ENCODE measurements at places on chromosomes 3 and 15. TPM values are rescaled to one million over a fixed set of nuclear protein-coding genes. Genes with fewer than 3 reads are reported as not detected.

COL6A5 gene
- total RNA-seq = not detected

- H3K27me3 ChIP-seq = no peaks in the 10 kb centered on the region
- H3K4me1 ChIP-seq = no peaks in the 10 kb centered on the region
- H3K27ac ChIP-seq = no peak overlapping the region
- no peaks in the 10 kb centered on the region for H3K36me3 ChIP-seq
- no peak overlapping the region for H3K4me3 ChIP-seq
Measured at GRCh38 chr3:196169836-196170240, 41.4 kb downstream of the ZDHHC19 start.

SYNM gene
- total RNA-seq = 14.2 TPM

GRCh38 chr3:119778811-119779210, 3.1 kb upstream of the NR1I2 start:
- no peaks in the 10 kb centered on the region for H3K27me3 ChIP-seq
- DNase-seq = no peak
- H3K36me3 ChIP-seq = no peaks in the 10 kb centered on the region
- H3K4me1 ChIP-seq = no peaks in the 10 kb centered on the region
- no peak overlapping the region for H3K27ac ChIP-seq

DNA sequence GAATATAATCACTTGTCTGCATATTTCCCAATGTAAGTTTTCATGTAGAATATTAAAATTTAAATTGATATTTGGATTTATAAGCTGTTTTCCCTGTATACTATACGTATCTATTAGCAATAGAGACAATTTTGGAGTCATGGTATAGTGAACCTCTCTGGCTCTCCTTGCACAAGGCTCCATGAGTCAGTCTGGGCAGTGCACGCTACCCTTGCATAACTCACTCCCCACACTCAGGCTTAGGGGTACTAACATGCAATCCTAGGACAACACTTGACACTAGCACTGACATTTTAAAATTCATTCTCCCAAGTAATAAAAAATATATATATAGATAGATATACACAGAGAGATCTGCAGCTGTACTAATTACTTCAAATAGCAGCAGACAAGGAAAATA, 39.2 kb downstream of the SLC24A1 start:
- H3K4me1 ChIP-seq = no peaks in the 10 kb centered on the region
- no peak overlapping the region for H3K4me3 ChIP-seq
- no peaks in the 10 kb centered on the region for H3K27me3 ChIP-seq
- no peak overlapping the region for H3K27ac ChIP-seq
- peaks cover 34% of the 10 kb centered on the region for H3K36me3 ChIP-seq

DNA sequence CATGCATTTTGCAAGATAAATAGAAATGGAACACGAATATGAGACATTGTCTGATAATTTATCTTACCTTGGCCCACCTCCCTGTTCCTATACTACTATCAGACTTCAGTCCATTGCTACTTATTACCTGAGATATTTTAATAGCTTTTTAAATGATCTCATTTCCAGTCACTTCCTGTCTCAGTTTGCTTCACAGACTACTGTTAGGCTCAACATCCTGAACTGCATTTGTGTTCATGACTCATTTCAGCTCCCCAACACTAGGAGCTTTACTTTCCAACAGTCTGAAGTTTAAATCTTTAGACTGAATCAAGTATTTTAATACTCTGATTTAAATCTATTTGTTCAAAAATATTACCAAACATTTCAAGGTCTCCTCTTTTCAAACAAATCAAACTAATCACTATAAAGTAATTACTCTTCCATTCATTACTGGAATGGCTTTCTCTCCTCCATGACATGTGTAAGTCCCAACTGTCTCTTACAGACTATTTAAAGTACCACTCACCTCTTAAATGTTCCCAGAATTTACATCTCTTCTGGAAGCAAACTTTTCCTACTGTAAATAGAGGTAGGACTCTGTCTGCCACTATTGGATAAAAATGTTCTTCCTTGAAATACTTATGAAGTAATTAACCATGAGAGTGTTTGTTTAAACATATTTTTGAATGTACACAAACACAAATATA, 1277.6 kb downstream of the ZPLD1 start:
- H3K4me3 ChIP-seq = no peak overlapping the region
- no peaks in the 10 kb centered on the region for H3K27me3 ChIP-seq
- no peaks in the 10 kb centered on the region for H3K36me3 ChIP-seq
- H3K4me1 ChIP-seq = no peaks in the 10 kb centered on the region

DNA sequence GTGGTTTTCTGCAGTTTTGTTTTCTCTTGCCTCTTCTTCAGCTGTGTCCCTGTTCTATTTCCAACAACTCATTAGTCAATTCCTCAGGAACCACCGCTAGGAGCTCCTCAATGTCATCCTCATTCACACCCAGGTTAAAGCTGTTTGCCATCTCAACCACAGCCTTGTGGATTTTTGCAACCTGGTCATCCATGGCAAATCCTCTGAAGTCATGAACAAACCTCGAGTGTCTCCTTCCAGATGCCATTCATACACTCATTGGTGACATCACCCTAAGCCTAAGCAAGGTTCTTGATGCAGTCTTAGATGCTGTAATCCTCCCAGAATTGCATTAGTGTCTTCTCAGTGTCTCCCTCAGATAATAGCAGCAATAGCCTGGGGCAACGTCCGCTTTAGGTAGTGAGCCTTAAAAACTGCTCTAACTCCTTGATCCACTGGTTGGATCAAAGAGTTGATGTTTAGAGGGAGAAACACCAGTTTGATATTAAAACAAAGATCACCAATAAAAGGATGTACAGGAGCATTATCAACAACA, 31.5 kb upstream of the ZNF502 start:
- no peaks in the 10 kb centered on the region for H3K36me3 ChIP-seq
- H3K4me1 ChIP-seq = peaks cover 5% of the 10 kb centered on the region
- H3K27me3 ChIP-seq = no peaks in the 10 kb centered on the region
- no peak for DNase-seq
- H3K4me3 ChIP-seq = no peak overlapping the region
- no peak overlapping the region for H3K27ac ChIP-seq

CHDH gene
- 0.47 TPM for total RNA-seq

ACTR8 gene
- 37.7 TPM for total RNA-seq

DNA sequence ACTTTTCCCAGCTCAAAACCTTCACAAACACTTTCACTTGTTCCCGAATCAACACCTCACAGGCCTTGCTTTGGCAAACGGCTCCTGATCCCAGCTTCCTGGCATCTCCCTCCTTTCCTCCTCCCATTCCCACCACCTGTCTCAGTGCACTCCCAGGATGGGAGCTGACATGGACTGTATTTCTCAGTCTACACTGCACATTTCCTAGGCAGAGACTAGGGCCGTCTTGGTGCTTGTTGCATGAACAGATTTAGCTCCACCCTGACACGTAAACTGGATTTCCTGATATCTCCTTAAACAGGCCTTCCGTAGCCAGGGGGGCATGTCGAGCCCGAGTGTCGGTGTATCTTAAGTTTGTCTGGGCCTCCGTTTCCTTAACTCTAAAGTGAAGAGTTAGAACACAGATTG, 790 bp upstream of the WHAMM start:
- H3K4me1 ChIP-seq = peaks cover 29% of the 10 kb centered on the region
- DNase-seq = no peak
- no peaks in the 10 kb centered on the region for H3K27me3 ChIP-seq

DNA sequence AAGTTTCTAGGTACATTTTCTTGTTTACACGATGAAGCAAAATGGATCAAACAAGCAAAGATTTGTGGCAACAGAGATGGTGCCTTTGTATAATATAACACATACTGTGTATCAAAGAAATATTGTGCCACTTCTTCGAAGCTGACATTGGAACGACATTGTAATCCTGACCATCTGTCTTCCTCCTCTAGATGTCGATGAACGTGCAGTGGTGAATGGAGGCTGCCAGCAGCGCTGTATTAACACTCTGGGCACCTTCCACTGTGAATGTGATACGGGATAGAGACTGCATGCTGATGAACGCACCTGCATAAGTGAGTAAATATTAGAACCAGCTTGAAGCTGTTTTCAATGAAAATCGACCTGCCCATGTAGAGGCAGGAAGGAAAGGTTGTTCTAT, 613.3 kb upstream of the GOLIM4 start:
- H3K4me1 ChIP-seq = no peaks in the 10 kb centered on the region
- no peak for DNase-seq
- H3K27ac ChIP-seq = no peak overlapping the region
- no peak overlapping the region for H3K4me3 ChIP-seq
- no peaks in the 10 kb centered on the region for H3K36me3 ChIP-seq

GRCh38 chr15:49696433-49696832, 75.6 kb downstream of the DTWD1 start:
- no peak for DNase-seq
- no peaks in the 10 kb centered on the region for H3K4me1 ChIP-seq
- H3K36me3 ChIP-seq = no peaks in the 10 kb centered on the region
- no peak overlapping the region for H3K27ac ChIP-seq
- no peaks in the 10 kb centered on the region for H3K27me3 ChIP-seq

- H3K4me1 ChIP-seq = peaks cover 14% of the 10 kb centered on the region
- H3K4me3 ChIP-seq = peak overlapping the region; percentile 26
- no peaks in the 10 kb centered on the region for H3K36me3 ChIP-seq
- peak; percentile 28 for DNase-seq
- peak overlapping the region; percentile 8 for H3K27ac ChIP-seq
Measured at GRCh38 chr15:58410353-58410752, 21.4 kb upstream of the LIPC start.

CELF6 gene
- total RNA-seq = 2.6 TPM

CHRD gene
- not detected for total RNA-seq

GRCh38 chr3:60434950-60435349, 816.3 kb downstream of the FHIT start:
- H3K27me3 ChIP-seq = no peaks in the 10 kb centered on the region
- H3K36me3 ChIP-seq = no peaks in the 10 kb centered on the region
- no peaks in the 10 kb centered on the region for H3K4me1 ChIP-seq
- no peak overlapping the region for H3K27ac ChIP-seq

DNA sequence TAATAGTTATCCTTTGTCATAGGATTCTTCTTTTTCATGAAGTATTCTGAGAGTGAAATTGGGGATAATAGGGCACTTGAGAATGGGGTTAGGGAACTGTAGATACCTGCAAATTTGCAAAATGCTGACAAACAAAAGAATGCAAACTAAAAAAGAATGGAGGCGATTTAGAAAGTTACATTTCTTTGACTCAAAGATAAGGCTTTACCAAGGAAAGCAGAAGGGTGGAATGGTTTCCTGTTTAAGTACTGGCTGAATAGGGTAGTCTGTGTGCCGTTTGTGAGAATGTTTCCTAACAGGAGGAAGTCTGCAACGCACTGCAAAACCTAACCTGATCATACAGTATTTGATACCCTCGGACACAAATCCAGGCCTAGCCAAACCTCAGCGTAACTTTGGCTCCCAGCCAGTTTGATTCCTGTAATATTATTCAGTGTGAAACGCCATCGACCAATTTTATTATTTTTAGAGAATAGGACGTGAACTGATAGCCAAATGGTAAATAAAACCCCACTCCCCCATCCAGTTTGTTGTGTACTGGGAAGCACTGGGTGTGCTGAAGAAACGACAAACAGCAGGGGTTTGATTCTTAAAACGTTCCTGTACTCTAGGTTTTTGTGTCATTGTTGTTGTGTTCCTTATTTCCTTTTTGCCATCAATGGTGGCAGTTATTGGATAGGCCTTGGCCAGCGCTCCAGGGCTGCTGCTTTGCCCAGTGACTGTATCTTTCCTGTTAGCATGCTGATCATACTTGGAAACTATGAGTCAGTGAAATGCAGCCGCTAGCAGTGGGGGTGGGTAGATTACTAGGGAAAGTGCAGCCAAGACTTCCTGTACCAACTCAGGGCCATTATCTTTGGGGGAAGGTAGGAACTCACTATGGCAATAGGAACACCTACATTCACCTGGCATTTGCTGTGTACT, 148.0 kb upstream of the TBL1XR1 start:
- no peaks in the 10 kb centered on the region for H3K27me3 ChIP-seq
- H3K4me3 ChIP-seq = no peak overlapping the region
- peak; percentile 82 for DNase-seq
- H3K4me1 ChIP-seq = peaks cover 19% of the 10 kb centered on the region
- no peak overlapping the region for H3K27ac ChIP-seq
- no peaks in the 10 kb centered on the region for H3K36me3 ChIP-seq

DNA sequence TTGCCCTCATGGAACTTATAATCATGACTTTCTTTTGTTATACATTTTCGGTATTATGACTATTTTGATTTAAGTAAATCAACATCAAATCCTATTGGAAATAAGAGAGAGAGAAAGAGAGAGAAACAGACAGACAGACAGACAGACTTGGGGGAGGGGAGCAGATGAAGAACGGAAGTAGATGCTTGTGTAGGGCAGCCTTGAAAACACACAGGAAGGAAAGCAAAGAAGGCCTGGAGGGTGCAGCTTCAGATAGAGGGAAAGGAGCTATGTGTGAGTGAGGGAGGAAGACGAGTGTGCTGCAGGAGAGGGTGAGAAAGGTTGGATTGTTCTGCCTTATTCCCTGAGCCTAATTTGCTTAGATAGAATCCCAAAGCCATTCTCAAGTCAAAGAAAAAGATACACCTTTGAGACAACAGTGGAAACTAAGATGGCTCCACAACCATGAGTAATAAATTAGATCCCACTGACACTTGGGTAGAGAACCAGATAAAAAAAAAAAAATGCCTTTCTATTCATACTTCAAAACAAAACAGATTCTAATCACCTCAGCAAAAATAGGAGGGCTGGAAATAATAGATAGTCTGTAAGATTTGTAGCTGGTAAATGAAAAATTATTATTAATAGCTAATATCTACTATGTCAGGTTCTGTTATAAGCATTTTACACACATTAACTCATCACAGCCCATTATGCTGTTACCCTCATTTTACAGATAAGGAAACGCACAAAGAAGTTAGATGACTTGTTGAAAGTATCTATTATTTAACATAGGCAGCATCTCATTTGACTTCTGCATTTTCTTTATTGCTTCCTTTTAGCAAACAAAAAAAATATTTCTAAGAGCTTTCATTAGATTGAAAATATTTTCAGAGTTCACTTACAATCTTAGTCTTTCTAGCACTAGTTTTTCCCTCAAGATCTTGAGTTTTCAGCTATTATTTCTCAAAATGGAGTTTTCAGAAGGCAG, 214.1 kb downstream of the TNIK start:
- H3K27me3 ChIP-seq = no peaks in the 10 kb centered on the region
- no peaks in the 10 kb centered on the region for H3K36me3 ChIP-seq
- H3K27ac ChIP-seq = no peak overlapping the region
- no peak for DNase-seq
